ENCODE measurements at places on chromosomes 6 and 20. TPM values are rescaled to one million over a fixed set of nuclear protein-coding genes. Genes with fewer than 3 reads are reported as not detected.

DNA sequence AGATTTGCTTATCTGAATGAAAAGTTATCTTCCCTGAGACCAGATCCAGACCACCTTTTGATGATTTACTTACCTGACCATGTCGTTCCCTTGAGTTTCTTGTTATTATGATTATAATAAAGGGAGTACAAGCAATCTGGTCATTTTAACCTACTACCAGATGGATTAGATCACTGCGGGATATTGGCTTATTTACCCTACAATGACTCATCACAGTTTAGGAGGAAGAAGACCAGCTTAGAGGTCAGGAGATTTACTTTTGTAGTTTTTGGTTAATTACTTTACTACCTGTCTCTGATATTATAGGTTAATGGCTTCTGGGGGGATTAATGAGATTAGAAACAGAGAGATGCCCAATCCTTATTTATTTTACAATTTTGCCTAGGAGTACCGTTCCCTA lies 10.7 kb downstream of the PKIB start:
- H3K27me3 ChIP-seq, result no peaks in the 10 kb centered on the region
- H3K36me3 ChIP-seq, result no peaks in the 10 kb centered on the region
- no peaks in the 10 kb centered on the region for H3K4me1 ChIP-seq
- no peak for DNase-seq
- no peak overlapping the region for H3K27ac ChIP-seq
- no peak overlapping the region for H3K4me3 ChIP-seq

DNA sequence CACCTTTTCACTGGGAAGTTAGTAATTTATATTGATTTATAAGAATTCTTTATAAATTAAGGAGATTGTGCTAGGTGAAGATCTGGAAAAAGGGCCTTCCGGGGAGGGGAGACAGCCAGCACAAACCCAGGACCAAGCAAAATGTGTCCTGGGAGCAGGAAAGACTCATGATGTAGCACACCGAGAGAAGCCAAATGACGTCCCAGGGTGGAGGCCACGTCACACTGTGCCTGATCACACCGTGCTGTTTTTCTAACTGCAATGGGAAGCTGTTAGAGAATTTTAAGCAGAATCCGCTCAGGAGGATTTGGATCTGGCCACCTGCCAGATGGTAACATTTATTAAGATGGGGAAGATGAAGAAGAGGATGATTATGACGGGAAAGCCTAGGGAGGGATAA lies 72.7 kb upstream of the AKAP12 start:
- H3K27ac ChIP-seq, result no peak overlapping the region
- no peaks in the 10 kb centered on the region for H3K36me3 ChIP-seq
- H3K4me1 ChIP-seq, result no peaks in the 10 kb centered on the region
- no peak overlapping the region for H3K4me3 ChIP-seq

DNA sequence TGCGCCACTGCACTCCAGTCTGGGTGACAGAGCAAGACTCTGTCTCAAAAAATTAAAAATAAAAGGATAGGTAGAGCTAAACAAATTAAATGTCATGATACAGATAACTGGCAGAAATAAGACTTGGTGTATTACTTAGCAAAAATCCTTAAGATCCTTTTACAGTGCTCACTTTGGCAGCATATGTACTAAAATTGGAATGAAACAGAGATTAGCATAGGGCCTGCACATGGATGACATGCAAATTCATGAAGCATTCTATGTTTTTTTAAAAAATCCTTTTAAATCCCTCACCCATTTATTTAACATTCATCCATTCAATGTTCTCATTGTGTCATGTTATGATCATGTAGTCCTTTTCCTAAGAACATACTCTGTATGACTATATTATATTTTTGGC lies 528.8 kb downstream of the CD83 start:
- no peaks in the 10 kb centered on the region for H3K27me3 ChIP-seq
- no peaks in the 10 kb centered on the region for H3K36me3 ChIP-seq
- no peaks in the 10 kb centered on the region for H3K4me1 ChIP-seq
- DNase-seq, result no peak
- H3K4me3 ChIP-seq, result no peak overlapping the region

GRCh38 chr20:63532449-63532971 lies 4.7 kb downstream of the PTK6 start:
- peaks cover 13% of the 10 kb centered on the region for H3K4me1 ChIP-seq
- no peaks in the 10 kb centered on the region for H3K27me3 ChIP-seq
- H3K4me3 ChIP-seq, result no peak overlapping the region
- DNase-seq, result no peak
- H3K36me3 ChIP-seq, result no peaks in the 10 kb centered on the region

DNA sequence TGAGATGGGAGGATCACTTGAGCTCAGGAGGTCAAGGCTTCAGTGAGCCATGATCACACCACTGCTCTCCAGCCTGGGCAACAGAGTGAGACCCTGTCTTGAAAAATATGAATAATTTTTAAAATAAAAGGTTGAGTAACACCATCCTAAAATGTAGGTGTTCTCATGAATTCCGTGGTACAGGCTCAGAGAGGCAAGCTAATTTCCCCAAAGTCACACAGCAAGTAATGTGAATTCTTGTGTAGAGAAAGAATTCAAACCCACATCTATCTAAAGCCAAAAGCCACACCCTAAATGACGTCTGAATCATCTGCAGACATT lies 80.5 kb downstream of the ZNF217 start:
- no peaks in the 10 kb centered on the region for H3K36me3 ChIP-seq
- no peak overlapping the region for H3K27ac ChIP-seq
- H3K4me3 ChIP-seq, result no peak overlapping the region
- no peak for DNase-seq
- no peaks in the 10 kb centered on the region for H3K27me3 ChIP-seq
- no peaks in the 10 kb centered on the region for H3K4me1 ChIP-seq

GRCh38 chr6:46281110-46281509 lies 110.3 kb upstream of the ENPP5 start:
- H3K27ac ChIP-seq, result no peak overlapping the region
- no peaks in the 10 kb centered on the region for H3K36me3 ChIP-seq
- no peaks in the 10 kb centered on the region for H3K4me1 ChIP-seq
- no peak for DNase-seq
- no peak overlapping the region for H3K4me3 ChIP-seq

- H3K27ac ChIP-seq, result no peak overlapping the region
- H3K4me1 ChIP-seq, result peaks cover 41% of the 10 kb centered on the region
- DNase-seq, result peak; percentile 27
- H3K27me3 ChIP-seq, result no peaks in the 10 kb centered on the region
- no peaks in the 10 kb centered on the region for H3K36me3 ChIP-seq
Observed at GRCh38 chr6:90271831-90272230, 24.8 kb downstream of the BACH2 start.

DNA sequence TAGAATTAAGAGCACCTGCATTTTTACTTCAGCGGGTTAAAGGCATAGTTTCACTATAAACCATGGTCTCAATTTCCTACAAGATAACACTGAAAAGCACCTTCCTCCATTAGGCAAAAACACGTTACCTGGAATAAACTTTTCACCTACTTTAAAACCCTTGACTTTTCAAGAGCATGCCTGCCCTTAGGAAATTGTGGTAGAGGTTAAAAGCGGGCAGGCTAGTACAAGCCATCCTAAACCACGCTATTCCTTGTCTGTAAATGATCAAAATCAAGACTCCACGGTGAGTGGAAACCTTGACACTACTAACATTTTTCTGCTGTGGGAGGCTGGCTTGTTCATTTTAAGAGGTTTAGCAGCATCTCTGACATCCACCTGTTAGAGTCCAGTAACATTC lies 43.9 kb downstream of the NR2E1 start:
- H3K4me3 ChIP-seq, result no peak overlapping the region
- no peak overlapping the region for H3K27ac ChIP-seq
- DNase-seq, result no peak
- H3K4me1 ChIP-seq, result no peaks in the 10 kb centered on the region

DNA sequence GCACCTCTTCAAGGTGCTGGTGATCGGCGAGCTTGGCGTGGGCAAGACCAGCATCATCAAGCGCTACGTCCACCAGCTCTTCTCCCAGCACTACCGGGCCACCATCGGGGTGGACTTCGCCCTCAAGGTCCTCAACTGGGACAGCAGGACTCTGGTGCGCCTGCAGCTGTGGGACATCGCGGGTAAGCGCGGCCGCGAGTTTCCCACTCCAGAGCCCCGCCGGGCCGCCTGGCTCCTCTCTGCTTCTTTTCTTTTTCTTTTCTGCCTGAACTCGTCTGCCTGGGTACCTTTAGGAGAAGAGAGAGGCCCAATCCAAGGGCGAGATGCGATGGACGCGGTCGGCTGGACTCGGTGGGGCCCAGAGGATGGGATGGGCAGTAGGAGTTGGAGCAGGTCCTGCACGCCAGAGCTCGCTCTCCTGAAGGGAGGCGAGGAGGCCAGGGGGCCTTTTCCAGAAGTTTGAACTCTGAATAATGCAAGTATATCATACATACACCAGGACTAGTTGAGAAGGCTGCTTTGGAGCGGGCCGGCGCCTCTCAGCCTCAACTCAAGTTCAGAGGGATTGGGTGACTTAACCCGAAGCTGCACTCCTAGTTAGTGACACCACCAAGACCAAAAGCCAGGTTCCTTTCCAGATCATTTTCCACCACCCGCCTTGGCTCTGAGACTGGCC lies 445 bp downstream of the RAB32 start:
- peaks cover 6% of the 10 kb centered on the region for H3K4me1 ChIP-seq
- no peaks in the 10 kb centered on the region for H3K36me3 ChIP-seq
- peaks cover 36% of the 10 kb centered on the region for H3K27me3 ChIP-seq
- no peak overlapping the region for H3K27ac ChIP-seq
- H3K4me3 ChIP-seq, result peak overlapping the region; percentile 41
- no peak for DNase-seq

DNA sequence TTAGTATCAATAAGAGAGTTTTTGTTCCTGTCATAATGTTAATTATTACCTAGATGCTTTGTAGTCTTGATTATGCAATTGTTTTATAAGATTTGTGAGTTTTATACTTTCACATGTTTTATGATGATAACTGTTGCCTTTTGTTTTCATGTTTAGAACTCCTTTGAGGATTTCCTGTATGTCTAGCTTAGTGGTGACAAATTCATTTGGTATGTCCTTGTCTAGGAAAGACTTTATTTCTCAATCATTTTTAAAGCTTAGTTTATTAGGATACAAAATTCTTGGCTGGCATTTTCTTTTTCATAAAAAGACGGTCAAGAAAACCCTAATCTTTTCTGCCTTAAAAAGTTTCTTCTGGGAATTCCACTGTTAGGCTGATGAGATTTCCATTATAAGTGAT lies 849.9 kb upstream of the EYS start:
- H3K4me3 ChIP-seq, result no peak overlapping the region
- no peak for DNase-seq
- no peaks in the 10 kb centered on the region for H3K27me3 ChIP-seq
- H3K36me3 ChIP-seq, result no peaks in the 10 kb centered on the region
- no peaks in the 10 kb centered on the region for H3K4me1 ChIP-seq
- no peak overlapping the region for H3K27ac ChIP-seq

DNA sequence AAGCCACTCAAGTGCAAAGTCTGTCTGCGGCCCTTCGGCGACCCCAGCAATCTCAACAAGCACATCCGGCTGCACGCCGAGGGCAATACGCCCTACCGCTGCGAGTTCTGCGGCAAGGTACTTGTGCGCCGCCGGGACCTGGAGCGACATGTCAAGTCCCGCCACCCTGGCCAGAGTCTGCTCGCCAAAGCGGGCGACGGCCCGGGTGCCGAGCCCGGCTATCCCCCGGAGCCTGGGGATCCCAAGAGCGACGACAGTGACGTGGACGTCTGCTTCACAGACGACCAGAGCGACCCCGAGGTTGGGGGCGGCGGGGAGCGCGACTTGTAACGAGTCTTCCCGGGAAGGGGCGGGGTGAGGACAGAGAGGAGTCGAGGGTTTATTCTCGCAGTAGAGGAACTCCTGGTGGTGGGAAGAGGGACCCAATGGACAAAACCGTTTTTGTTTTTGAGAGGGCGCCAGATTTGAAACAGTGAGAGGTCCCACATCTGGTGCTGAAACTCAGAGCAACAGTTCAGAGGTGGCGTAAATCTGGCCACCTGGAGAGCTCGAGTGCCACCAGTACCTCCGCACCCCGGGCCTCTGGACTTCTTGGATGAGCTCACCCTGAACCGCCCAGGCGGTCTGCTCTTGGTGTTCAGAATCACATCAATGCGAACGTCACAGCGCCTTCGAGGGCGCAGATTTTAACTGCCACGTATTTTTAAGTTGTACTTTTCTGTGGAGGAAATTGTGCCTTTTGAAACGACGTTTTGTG lies 8.0 kb downstream of the PRDM13 start:
- H3K4me3 ChIP-seq, result peak overlapping the region; percentile 43
- H3K27me3 ChIP-seq, result peaks cover 99% of the 10 kb centered on the region

NDRG3 gene
- total RNA-seq, result 17.3 TPM

DYNLT2 gene
- total RNA-seq, result 4.3 TPM

Data from CD4-positive, alpha-beta T cell (primary cell).